RPMI7951 (cell line): ENCODE measurements at places on chromosomes 5 and 9. TPM values are rescaled to one million over a fixed set of nuclear protein-coding genes. Genes with fewer than 3 reads are reported as not detected.

The LPAR1 gene
- 69.0 and 74.6 TPM in 2 replicates for total RNA-seq

The FAM221B gene
- total RNA-seq: not detected in 2 replicates

The SUB1 gene
- total RNA-seq: 391 and 400 TPM in 2 replicates

The NXNL2 gene
- 1.1 and 1.4 TPM in 2 replicates for total RNA-seq

The CDHR2 gene
- not detected in 2 replicates for total RNA-seq

The GTF3C4 gene
- 10.8 and 11.5 TPM in 2 replicates for total RNA-seq

The CD74 gene
- 38.7 and 53.3 TPM in 2 replicates for total RNA-seq

The HK3 gene
- not detected in 2 replicates for total RNA-seq

The GABBR2 gene
- total RNA-seq: not detected in 2 replicates

The IFNA13 gene
- total RNA-seq: not detected in 2 replicates

The C5 gene
- total RNA-seq: 6.2 and 8.4 TPM in 2 replicates

The SVEP1 gene
- 10.9 and 17.2 TPM in 2 replicates for total RNA-seq

The SMIM33 gene
- not detected in 2 replicates for total RNA-seq

The ARSI gene
- 0.10 TPM in 1 of 2 replicates, not detected in the other for total RNA-seq

The C1QTNF3 gene
- total RNA-seq: 0.20 and 0.24 TPM in 2 replicates

The KCNV2 gene
- not detected in 2 replicates for total RNA-seq
